Bronchial epithelial cell (primary cell): ENCODE measurements at places on chromosomes 13 and 19. TPM values are rescaled to one million over a fixed set of nuclear protein-coding genes. Genes with fewer than 3 reads are reported as not detected.

The RNF225 gene
- 0.79 and 1.9 TPM in 2 replicates for total RNA-seq

The PLIN5 gene
- under 0.01 TPM in 1 of 2 replicates, not detected in the other for total RNA-seq

The KCNK6 gene
- total RNA-seq, result 19.0 and 27.8 TPM in 2 replicates

DNA sequence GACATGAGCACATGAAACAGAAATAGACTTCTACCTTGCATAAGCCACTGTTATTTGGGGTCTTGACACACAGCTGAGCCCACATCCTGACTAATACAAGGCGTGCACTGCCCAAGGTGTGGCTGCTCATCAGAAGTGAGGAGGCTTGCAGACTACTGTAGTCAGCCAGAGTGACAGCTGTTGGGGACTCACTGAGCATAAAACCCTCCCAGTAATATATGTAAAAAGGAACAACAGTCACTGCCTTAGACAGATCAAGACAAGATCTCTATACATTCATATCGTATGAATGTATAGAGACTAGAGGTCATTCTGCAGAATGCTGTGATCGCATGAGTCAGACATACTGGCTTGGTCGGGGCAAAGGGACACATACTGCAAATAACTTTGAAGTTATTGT, 4.1 kb upstream of the C1QTNF9B start:
- peak; percentile 70 for DNase-seq

The ZNF253 gene
- 2.1 and 3.6 TPM in 2 replicates for total RNA-seq

The TMEM145 gene
- 0.26 TPM in 1 of 2 replicates, not detected in the other for total RNA-seq
